ENCODE measurements at places on chromosomes 4 and X. TPM values are rescaled to one million over a fixed set of nuclear protein-coding genes. Genes with fewer than 3 reads are reported as not detected.

GRCh38 chrX:47958761-47959342, 44.9 kb downstream of the ZNF182 start:
- no peak for DNase-seq

DNA sequence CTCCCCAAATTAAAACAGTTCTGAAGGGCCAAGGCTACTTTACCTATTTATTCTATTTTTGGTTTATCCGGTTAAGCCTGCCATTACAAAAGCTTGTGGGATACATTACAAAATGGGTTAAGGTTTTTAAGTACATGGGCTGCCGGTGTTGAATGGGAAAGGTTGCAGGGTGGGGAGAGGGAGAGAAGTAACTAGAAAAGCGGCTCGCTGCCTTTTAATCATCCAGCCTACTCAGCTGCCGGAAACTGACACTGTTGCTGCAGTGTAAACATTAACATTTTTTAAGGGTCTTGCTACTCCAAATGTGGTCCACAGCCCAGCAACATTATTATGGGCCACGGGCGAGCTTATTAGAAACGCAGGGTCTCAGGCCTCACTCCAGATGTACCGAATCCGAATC, 1.5 kb upstream of the IL1RAPL1 start:
- no peak for DNase-seq

Gene UGT8
- 0.81 TPM for polyA plus RNA-seq

Gene GPR173
- 1.00 TPM for polyA plus RNA-seq

- DNase-seq = no peak
These were observed 97.8 kb downstream of the ZNF674 start for GRCh38 chrX:46447384-46447783.

DNA sequence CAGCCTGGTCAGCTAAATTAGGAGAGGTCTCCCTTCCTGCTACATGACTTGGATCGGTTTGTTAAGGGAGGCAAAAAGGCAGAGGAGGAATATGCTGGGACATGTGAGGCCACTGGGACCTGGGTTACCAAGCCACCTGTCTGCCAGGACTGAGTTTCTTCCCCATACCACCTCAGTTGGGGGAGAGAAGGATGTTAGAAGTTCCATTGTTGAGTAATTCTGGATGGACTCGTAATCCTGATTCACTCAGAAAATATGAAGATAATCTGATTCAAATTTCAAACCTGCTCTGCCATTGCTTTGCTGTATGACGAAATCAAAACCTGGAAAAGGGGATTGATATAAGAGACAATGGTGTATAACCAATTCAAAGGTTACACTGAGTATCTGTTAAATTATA, 97.4 kb upstream of the S100G start:
- DNase-seq = no peak

DNA sequence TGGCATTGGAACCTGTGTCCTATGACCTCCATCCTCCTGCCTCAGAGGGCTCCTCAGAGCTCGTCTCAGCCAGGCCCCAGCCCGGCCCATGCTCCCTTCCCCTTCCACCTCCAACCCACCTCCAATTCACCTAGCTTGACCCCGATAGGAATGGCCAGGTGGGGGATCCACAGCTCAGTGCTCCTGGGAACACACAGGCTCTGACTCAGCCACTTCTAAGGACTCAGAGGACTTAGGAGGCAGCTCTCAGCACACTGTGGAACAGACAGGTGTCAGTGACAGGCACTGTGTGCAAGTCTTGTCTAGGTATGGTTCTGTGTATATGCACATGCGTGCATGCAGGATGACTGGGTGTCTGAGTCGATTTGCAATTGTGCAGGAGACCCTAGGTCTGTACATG, 44.8 kb downstream of the PJA1 start:
- no peak for DNase-seq

DNA sequence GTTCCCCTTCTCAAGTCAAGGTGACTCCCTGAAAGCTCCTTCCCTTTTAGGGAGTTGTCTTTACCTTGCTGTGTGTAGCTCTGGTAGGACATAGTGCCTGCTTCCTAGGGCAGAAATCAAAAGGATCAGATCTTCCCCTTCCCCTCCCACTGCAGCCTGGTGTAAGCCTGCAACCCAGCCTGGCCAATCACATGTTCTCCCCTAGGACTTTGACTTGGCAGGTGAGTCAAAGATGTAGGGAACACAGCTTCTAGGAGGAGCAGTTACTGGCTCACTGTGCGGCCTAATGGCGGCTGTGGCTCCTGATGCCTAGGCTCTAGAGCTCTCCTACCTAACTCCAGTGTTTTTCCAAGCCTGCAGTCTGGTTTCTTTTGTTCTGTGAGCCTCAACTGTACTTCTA, 103.9 kb downstream of the AASDH start:
- no peak for DNase-seq

Gene NEIL3
- polyA plus RNA-seq = not detected

Gene SRPK3
- 36.5 TPM for polyA plus RNA-seq

DNA sequence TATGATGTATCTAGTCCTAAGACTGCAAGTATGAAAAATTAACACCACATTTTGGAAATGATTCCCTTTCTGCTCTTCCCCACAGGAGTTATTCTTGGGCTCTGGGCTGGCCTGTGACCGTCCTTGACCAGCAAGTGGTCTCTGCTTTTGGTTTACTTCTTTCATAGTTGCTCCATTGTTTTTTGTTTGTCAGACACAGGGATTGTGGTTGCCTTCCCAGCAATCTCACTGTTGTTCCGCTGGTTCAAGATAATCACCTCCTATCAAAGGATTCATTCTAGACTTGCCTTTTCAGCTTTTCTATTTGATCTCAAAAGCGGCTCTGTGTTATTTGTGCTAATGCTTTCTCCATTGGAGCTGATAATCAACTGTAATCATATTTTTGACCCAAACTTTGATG, 218.8 kb downstream of the MGST2 start:
- DNase-seq = no peak

Data from right cardiac atrium (tissue), 5 donors.